ENCODE measurements at places on chromosomes 11 and 22.

DNA sequence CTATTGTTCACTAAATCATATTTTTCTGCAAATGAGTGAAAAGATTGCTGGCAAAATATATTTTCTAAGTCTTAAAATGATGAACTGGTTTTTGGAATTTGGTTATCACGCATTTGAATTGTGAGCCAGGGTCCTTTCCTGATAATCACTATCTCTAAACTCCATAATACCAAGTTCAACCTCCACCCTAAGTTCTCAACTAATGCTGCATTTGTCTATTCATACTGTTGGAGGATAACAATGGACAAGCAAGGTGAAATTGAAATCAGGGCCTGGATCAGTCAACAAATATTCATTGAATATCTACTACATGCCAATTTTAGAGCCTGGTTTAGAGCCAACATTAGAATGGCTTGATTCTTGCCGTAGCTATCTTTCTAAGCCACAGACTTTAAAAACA lies 4.7 kb upstream of the PCF11 start:
- no peak for DNase-seq

GRCh38 chr22:43011079-43011478 lies 3.9 kb downstream of the PACSIN2 start:
- no peak for DNase-seq

- DNase-seq: no peak
Observed at GRCh38 chr11:65298131-65298535, 16.5 kb upstream of the CDC42EP2 start.

- DNase-seq: no peak
Observed at GRCh38 chr11:57214098-57214417, 23.0 kb downstream of the APLNR start.

GRCh38 chr11:45092901-45093760 lies 53.3 kb upstream of the PRDM11 start:
- no peak for DNase-seq

DNA sequence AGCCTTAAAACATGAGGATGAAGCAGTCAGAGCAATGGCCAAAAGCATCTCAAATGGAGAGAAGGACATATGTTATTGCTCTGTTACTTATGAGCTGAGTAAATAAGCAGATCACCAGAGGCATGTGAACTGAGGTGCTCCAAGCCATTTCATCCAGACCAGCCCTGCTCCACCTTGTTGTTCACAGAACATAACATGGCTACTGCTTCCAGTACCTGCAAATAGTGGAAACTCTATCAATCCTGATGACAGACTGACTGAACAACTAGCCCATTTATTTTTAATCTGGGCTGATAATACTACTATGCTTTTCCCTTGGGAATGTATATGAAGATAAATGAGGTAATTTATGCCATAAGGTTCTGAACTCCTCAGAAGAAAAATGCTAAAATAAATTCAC lies 1164.7 kb downstream of the FAM181B start:
- DNase-seq: no peak

- DNase-seq: no peak
Observed at GRCh38 chr11:112400476-112401014, 139.9 kb upstream of the PLET1 start.

GRCh38 chr22:23047265-23047664 lies 23.1 kb upstream of the GNAZ start:
- DNase-seq: no peak

GRCh38 chr11:67302571-67303131 lies 679 bp upstream of the SSH3 start:
- no peak for DNase-seq

DNA sequence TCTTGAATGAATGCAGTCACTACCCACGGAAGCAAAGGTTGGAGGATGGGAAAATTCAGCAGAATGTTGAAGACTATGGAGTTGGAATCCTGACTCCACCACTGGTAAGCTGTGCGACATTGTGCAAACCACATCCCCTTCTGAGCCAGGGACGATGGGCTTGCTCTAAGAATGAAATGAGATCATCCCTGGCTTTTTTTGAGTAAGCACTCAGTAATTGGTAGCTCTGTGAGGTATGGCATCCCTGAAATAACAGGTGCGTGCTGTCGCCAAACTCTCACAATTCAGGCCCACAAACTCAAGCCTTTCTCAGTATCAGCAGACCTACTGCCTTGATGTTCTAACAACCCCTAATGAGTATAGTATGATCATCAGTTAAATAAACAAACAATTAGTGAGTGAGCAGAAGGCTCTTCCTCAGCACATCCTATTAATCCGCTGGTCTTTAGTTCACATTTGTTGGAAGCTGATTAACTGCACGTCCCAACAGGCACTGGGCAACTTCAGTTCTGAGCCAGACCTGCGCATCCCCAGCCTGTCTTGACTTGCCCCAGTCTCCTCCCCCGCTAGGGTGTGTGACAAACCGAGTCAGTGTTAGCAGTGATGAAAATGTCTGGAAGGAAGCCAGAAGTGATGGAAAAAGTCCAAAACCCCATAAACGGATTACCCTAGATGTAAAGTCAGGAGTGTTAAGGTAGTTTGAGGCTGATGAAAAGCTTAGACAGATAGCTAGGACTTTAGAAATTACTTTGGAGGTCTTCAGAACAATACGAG lies 235.5 kb downstream of the GRIK4 start:
- DNase-seq: peak; percentile 93

GRCh38 chr11:36010010-36010740 lies 66.3 kb downstream of the LDLRAD3 start:
- DNase-seq: no peak

DNA sequence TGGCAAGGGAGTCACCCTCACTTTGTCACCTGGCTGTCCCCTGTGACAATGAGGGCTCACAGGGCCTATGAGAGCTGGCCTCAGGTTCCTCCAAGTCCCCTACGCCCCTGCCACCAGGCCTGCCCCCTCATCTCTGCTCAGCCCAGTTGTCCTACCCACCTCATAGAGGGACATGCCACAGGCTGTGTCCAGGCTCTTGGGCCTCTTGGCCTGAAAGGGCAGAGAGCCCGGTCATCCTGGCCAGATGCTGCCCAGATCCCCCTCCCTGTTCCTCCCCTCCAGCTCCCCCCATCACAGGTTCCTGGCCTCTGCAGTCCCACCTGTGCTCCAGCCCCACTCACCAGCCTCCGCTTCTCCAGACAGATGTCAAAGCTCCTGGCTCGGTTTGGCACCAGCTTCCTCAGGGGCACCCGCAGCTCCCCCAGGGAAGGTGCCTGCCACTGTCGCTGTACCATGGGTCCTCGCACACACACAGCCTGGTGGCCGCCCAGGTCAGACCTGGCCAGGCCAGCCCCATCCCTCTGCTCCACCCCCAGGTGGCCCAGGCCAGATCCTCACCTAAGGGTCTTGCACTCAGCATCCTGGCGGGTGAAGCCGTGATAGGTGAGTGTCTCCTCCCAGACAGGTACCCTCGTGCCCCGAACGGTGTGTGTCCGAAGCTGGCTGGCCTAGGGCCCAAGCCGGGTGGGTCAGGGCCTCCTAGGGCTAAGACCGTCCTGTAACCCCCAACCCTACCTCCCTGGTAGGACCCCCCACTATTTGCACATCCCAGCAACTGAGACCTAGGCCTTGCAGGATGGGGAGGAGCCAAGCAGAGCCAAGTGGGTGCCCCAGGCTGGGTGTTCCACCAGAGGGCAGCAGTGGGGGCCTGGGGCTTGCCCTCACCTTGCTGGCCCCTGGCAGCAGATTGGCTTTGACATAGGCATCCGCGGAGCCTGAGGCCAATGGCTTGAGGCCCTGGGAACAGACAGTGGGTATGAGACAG lies 8.3 kb downstream of the NDUFV1 start:
- DNase-seq: peak; percentile 5

DNA sequence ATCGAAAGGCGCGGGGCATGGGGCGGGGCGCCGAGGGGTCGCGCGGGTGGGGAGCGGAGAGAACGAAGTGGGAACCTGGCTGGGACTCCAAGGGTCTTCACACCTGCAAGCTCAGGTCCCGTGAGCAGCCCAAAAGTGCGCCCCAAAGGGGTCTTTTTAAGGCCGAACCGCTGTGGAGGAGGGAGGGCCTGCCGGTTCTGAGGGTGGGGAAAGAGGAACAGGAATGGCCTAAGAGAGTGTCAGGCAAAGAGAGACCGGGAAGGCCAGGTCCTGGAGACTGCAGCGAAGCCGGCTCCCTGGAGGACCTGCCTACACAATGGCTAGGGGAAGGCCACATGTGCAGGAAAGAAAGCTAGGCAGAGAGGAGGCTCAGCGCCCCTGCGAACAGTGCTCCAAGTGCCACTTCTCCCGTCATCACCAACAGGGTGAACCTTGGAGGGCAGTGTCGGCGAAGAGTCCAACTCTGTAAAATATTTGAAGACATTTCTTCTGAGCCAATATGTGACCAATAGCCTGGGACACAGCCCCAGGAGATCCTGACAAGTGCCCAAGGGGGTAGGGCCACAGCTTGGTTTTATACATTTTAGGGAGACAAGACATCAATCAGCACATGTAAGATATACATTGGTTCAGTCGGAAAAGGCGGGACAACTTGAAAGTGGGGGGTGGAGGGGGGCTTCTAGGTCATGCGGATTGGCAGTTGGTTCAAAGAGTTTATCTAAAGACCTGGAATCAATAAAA lies 710 bp upstream of the DGCR2 start:
- DNase-seq: no peak

- DNase-seq: no peak
Observed at GRCh38 chr22:17802822-17803221, 28.6 kb upstream of the BID start.

- no peak for DNase-seq
Observed at GRCh38 chr11:71252269-71252769, at the start of gene SHANK2. Gene SHANK2, minus strand, starts transcription at chr11:71252577. Its CDS starts 105,251 bp downstream, at chr11:71147326.

DNA sequence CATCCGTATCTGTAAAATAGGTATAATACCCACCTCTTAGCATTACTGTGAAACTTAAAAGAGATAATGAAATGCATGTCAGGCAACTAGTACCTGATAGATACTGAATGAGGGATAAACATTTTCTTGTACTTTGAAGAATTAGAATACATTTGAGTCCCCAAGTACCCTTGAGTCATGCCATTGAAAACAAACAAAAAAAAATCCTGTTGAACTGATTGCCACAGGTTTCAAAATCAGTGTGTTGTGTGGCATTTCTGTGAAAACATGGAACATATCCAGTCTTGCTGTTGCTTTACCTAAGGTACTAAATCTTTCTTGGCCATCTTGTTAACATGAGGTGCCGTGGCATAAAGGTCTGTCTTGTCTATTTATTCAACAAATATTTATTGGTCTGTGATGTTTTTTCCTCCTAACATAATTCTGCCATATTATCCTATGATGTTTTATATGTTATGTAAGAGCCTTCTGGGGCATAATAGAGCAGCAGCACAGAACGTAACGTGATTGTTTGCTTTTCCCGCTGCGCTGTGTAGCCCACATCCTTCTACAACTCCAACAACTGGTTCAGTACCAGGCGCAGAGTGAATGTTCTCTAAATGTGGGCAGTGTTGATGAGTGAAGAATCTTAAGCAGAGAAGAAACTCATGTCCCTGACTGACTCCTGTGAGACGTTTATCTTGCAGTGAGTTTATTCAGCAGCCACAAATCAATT lies 79.3 kb upstream of the RAB1B start:
- DNase-seq: no peak

GRCh38 chr22:21641417-21641788 lies 699 bp upstream of the SDF2L1 start:
- peak; percentile 7 for DNase-seq

DNA sequence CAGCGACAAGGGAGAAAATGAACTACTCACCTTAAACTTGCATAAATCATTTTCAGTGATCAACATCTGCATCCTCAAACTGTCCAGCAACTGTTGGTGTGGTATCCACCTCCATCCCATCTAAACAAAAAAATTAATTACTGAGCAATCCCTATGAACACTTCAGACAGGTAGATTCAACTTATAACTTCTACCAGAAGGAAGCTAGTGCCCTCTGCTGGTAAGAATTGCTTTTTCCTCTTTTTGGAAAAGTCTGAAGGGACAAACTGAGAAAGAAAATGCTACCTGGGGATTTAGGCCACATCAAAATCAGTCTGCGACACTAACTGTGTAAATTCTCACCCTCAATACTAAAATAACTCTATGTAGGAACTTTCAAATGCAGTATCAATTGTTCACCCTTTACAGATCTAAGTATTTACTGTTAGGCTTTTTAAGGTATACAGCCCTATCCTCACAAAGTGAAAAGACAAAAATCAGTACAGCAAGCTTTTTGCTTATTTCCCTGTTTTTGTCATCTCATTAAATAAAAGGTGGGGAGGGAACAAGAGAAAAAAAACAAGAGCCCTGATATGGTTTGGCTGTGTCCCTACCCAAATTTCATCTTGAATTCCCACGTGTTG lies 17.9 kb downstream of the CLNS1A start:
- DNase-seq: peak; percentile 7

DNA sequence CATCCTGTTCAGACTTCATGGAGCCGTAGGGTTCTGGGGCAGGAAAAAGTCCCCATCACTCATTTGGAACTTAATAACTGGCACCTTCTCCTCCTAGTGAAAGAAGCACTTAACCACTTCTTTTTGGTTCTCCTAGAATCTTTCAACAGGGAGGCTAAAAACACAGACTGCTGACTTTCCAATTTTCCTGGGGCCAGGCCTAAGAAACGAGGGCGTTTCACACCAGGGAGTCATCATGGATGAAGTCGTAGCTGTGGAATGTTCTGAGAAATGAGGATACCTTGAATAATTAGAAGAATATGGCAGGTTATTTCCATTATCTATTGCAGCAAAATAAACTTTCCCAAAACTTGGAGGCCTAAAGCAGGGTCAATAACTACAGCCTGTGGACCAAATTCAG lies 26.0 kb upstream of the API5 start:
- no peak for DNase-seq

GRCh38 chr11:79609511-79609910 lies 168.7 kb upstream of the TENM4 start:
- DNase-seq: no peak

- DNase-seq: no peak
Observed at GRCh38 chr11:77654770-77655434, 17.3 kb upstream of the CLNS1A start.

GRCh38 chr11:3155216-3155615 lies 9.9 kb downstream of the OSBPL5 start:
- no peak for DNase-seq

- DNase-seq: no peak
Observed at GRCh38 chr11:69599502-69599901, 41.5 kb upstream of the CCND1 start.

GRCh38 chr11:68973219-68973618 lies 7.6 kb downstream of the MRGPRD start:
- DNase-seq: no peak

DNA sequence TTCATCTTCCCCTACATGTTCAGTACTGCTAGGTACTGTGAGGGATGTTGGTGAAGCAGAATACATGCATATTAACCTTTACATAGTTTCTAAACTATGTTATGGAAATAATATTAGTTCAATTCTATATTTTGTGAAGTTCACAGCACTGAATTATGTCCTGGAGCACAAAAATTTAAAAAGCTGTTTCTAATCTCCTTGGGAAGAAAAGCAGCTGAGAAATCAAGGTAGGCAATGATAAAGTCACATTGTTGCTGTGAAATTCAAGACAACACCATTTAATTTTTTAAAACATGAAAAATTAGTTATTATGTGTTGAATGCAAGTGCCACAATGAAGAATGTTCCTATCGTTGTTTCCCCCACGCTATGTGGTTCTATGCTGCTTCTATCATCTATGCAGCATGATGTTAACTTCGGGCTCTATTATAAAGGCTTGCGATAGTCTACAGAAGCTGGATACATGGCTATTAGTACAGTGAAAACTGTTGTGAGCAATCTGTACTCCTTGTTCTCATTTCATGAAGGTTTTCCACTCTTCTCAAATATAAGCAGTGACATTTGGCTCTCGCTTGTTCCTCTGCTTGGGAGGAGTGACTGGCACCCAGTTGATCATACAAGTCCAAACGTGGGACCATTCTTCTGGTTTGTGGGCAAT lies 164.3 kb downstream of the AASDHPPT start:
- DNase-seq: no peak

Data from NCI-H748 treated with DMSO at 0.1 percent for 48 hours (cell line).